ENCODE measurements at places on chromosomes 5 and 9. TPM values are rescaled to one million over a fixed set of nuclear protein-coding genes. Genes with fewer than 3 reads are reported as not detected.
A peak's percentile ranks its signal among the peaks of the same experiment; 100 is the strongest.

GRCh38 chr5:177040814-177041420 is 18.4 kb downstream of the ZNF346 start:
- no peak for DNase-seq

Gene KCNN2
- 7.3 TPM for total RNA-seq

GRCh38 chr5:41157272-41157894 is 55.9 kb downstream of the C6 start:
- no peak for DNase-seq

Gene IRX4
- total RNA-seq, result 2.7 TPM

- peak; percentile 38 for DNase-seq
Measured at GRCh38 chr9:107732781-107733522, 243.4 kb upstream of the KLF4 start.

- DNase-seq, result no peak
Measured at GRCh38 chr5:132498686-132499271, 8.2 kb upstream of the IRF1 start.

- DNase-seq, result peak; percentile 98
Measured at GRCh38 chr9:5437254-5438216, at the start of gene PLGRKT. TSS of gene PLGRKT (minus strand) at chr9:5437925. CDS start at chr9:5431977, 5,948 bp downstream.

- DNase-seq, result no peak
Measured at GRCh38 chr5:73153513-73153912, 19.5 kb upstream of the TMEM174 start.

DNA sequence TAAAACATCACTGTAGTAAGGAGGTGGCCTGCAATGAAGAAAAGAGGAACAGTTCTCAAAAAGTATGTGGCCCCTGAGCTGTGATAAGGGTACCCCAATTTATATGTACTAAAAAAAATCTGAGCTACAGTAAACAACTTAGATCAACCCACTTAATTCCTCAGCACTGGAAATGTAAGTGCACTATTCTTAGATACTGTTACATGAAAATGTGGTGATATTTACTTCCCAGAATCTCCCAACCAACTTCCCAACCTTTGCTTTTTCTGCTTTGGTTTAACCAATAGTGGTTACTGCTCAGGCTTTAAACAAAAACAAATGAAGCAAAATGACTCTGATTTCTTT is 114.8 kb downstream of the SEMA5A start:
- DNase-seq, result no peak

Data from testis (tissue), 5 donors.